Stimulated activated CD4-positive, alpha-beta T cell treated with anti-CD3 and anti-CD28 coated beads, Interleukin-12 subunit alpha, Interleukin-12 subunit beta, amount 100 ng/mL, for 24 hours (primary cell): ENCODE measurements at places on chromosomes 3 and 15.

GRCh38 chr3:3178498-3179328, 778 bp downstream of the CRBN start:
- no peak for DNase-seq

DNA sequence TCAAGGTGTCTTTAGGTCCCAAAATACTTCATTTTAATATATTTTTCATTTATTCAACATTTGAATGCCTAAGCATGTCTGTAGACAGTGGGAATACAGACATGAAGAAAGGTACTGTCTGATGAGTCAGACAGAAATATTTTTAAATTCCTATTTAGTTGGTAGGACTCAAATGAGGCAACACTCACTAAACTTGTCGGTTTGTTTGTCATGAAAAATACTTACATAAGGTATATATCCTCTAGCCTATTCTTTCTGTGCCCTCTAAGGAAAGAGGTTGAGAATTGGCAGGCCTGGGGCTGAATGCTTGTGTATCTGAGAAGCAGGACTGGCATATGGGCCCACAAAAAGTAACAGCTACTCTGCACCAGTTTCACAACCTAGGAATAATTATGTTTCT, 423.6 kb upstream of the MDFIC2 start:
- no peak for DNase-seq

DNA sequence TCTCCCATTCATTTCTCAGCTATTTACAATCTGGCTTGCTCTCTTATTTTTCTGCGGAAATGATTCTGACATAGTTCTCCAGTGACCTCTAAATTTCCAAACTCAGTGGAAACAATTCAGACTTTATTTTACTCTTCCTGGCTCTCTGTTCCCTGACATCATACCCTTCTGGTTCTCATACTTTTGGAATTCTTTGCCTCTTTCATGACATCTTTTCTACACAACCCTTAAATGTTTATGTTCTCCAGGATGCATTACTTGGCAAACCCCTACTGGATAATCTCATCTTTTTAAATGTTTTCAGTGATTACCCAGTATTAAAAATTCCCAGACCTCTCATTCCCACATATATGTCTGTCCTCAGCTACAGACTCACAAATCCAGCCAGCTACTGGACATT, 23.9 kb upstream of the PLSCR4 start:
- DNase-seq: no peak

GRCh38 chr3:136899622-136900158, 37.7 kb downstream of the NCK1 start:
- DNase-seq: no peak

DNA sequence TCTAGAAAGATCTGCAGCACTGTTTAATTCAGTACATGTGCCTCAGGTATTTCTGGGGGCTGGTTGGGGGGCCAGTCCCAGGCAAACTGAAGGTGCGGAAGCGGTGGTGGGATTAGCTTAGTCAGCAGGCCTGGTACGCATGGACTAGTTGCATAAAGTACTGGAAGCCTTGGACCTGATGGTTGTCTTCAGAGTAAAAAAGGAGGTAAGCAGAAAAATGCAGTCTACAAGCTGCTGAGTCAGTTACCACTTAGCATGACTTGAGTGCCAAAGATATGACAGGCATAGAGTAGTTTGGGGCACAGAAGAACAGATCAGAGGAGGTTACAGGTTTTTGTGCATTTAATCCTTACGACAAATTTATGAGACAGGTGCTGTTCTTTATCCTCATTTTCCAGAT, 19.9 kb upstream of the GOLGA8J start:
- DNase-seq: no peak

DNA sequence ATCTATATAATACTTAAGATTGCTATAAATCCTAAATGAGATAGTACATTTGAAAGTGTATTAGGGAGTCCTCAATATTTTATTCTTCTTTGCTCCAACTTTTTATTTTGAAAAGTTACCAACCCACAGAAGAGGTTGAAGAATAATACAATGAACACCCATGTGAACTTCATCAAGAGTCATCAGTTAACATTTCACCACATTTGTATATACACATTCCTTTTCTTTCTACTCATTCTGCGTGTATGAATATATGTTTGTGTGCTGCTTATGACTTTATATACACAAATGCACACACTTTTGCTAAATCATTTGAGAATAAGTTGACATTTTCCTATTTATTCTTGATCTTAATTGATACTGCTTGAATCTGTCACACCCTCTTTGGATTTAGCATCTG, 193.3 kb upstream of the CGNL1 start:
- DNase-seq: no peak

GRCh38 chr3:194875581-194876402, 190.1 kb downstream of the FAM43A start:
- DNase-seq: no peak
